ENCODE measurements at places on chromosomes 5 and 9.

DNA sequence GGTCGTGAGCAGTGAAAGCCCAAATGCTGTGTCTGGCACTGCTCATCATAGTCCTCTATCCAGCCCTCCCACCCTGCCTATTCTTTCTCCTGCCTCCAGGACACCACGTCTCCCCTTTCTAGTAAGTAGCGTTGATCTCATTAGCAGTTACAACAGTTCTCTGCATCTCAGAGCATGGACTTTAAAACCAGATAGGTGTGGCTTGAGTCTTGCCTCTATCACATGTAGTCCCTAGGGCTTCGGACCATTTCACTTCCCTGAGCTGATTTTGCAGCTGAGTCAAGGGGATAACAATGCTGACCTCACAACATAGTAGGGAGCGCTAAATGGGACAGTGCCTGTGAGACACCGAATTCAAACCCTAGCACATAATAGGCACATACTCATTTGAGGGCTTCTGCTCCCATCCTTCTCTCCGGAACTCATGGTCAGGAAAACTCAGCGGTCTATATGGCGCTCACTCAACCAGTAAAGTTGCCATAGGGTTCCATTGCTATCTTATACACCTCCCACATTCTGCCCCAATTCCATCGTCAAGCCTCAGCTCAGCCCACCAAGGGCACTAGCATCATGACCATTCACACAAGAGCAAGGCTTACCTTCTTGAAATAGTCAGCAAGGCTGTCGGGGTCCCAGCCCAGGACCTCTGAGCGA lies 515 bp downstream of the LCP2 start:
- DNase-seq, result peak; percentile 17

DNA sequence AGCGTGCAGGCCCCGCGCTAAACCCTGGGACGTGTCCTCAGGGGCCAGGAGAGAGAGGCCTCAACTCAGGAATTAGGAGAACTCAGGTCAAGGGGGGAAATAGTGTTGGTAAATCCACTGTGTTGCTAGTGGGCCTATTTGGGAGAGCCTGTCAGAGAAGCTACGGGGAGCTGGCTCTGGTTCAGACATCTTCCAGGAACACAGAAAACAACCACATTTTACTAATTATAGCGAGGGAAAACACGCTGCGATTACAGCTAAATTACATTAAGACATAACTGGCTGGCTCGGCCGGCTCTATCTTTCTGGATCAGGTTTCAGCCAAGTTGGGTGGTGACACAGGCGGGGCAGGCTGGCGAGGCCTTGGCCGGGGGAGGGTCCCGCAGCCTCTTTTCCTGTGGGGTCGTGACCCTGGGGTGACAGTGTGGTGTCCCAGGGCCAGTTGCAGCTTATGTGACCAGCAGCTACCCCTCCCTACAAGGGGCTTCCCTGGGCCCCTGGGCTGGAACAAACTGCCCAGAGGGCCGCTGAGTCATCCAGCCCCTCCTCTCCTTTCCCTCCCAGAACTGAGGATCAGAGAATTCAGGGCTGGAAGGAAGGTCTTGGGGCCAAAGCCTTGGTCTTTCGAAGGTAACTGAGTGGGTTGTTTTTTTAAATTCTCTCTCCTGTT lies 75.1 kb downstream of the FGF18 start:
- DNase-seq, result peak; percentile 2

- no peak for DNase-seq
Observed at GRCh38 chr5:39531306-39531705, 106.5 kb upstream of the DAB2 start.

GRCh38 chr5:16931334-16932110 lies 4.6 kb downstream of the MYO10 start:
- no peak for DNase-seq

- DNase-seq, result no peak
Observed at GRCh38 chr5:134568761-134569695, 43.6 kb downstream of the JADE2 start.

DNA sequence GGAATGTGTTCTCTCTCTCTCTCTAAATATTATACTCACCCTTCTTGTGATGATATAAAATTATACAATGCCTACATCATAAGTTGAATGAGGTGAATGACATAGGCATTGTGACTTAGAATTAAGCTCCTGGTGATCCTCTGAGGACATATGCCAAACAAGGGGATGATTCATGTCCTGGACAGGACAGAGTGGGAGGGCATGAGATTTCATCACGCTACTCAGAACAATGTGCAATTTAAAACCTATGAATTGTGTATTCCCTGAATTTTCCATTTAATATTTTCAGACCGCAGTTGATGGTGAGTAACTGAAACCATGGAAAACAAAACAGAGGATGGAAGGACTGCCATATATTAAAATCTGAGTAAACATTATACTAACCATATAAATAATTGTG lies 782.2 kb upstream of the NUDT12 start:
- no peak for DNase-seq

DNA sequence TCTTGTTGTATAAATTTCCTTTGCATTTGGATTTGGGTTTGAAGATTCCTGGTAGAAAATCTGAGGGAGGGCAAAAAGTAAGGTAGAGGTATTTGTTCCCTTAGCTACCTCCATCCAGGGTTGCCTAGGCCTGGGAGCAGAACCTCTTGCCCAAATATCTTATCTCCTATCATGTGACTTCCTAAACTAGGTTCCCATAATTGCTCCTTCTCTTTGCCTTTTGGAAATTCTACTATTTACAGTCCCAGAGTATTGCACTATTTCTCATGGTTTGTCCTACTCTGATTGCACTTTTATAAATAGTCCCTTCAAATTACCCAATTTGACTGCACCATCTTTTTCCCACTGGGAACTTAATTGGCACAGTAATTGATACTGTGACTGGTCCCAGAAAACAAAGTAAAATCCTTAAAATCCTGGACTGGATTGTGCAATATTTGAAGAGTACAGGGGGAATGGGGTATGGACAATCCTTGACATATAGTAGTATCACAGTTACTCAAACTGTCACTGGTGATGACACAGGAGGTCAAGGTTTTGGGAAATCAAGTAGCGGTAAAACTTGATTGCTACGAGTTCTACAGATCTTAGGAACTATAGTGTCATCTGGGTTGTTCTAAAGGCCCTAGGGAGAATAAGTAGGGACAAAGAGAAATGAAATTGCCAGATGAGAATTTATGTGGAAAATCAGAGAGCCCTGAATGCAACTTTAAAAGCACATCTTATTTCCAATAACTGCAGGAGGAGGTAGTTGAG lies 31.5 kb upstream of the TMED7 start:
- DNase-seq, result no peak

DNA sequence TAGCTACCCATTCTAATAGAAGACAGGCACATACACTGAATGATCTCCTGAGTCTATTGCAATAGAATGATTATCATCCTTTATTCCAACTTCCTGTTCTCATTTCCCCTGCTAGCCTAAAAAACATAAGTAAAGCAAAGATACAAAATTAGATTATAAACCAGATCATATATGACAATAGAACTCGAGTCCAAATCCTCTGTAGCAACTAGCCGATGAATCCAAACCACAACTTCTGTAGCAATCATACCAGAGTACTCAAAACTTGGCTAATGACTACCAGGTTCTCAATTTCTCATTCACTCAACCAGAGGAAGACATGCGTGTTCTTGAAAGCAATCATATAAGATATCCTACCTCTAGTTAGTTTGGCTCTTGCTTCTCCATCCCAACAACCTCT lies 622.1 kb downstream of the PSAT1 start:
- no peak for DNase-seq

- DNase-seq, result no peak
Observed at GRCh38 chr5:35182486-35182885, 47.8 kb downstream of the PRLR start.

DNA sequence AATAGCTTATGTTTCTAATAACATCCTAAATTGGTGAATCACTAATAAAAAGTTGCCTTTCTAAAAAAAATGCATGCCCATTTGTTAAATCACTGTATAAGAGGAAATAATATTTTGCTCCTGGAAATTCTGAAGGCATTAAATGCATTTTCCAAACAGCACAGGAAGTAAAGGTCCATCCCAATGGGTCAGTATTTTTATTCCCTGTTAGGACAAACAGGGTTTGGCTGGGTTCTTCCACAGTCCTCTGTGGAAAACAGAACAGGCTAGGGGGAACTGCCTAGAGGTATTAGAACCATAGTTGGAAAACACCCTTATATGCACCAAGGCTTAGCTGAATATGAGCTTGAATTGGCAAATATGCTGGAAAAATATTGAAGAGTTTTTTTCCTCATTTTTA lies 85.2 kb downstream of the OXCT1 start:
- no peak for DNase-seq

- DNase-seq, result no peak
Observed at GRCh38 chr9:89384783-89385182, 66.5 kb downstream of the SECISBP2 start.

DNA sequence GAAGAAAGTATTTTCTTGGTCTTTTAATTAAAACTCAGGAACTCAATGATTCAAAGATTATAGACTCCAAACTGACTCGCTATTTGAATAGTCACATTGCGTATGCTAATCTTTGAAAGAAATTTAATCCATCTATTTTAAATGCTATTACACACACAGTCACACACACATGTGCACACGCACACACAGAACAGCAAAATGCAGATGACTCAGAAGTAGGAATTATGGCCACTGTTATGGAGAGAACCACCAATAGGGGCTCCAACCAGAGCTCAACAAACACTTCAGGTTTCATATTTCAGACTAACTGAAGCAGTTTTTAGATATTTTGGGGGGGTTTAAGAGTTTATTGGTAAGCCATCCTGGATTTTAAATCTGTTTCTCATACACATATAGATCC lies 1917.9 kb downstream of the EFNA5 start:
- no peak for DNase-seq

- DNase-seq, result no peak
Observed at GRCh38 chr5:94810281-94810680, 191.8 kb downstream of the SLF1 start.

- DNase-seq, result no peak
Observed at GRCh38 chr9:96382175-96382574, 1.3 kb downstream of the SLC35D2 start.

GRCh38 chr5:173826086-173826427 lies 62.1 kb upstream of the CPEB4 start:
- no peak for DNase-seq

DNA sequence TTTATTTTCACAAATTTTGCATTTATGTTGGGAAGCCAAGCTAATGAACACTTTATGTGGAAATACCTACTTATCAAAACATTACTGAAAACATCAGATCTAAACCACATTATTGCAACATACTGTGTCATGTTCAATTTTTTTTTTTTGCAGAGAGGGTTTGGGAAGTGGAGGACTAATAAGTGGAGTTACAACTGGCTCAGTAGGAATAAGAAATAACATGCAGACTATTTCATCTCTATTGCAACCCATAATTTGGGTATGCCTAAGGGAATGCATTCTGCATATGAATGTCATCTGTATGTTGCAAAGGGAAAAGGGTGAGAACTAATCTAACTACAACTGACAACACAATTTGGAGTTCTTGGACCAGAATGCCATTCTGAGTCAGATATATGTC lies 41.8 kb downstream of the APC start:
- DNase-seq, result no peak

DNA sequence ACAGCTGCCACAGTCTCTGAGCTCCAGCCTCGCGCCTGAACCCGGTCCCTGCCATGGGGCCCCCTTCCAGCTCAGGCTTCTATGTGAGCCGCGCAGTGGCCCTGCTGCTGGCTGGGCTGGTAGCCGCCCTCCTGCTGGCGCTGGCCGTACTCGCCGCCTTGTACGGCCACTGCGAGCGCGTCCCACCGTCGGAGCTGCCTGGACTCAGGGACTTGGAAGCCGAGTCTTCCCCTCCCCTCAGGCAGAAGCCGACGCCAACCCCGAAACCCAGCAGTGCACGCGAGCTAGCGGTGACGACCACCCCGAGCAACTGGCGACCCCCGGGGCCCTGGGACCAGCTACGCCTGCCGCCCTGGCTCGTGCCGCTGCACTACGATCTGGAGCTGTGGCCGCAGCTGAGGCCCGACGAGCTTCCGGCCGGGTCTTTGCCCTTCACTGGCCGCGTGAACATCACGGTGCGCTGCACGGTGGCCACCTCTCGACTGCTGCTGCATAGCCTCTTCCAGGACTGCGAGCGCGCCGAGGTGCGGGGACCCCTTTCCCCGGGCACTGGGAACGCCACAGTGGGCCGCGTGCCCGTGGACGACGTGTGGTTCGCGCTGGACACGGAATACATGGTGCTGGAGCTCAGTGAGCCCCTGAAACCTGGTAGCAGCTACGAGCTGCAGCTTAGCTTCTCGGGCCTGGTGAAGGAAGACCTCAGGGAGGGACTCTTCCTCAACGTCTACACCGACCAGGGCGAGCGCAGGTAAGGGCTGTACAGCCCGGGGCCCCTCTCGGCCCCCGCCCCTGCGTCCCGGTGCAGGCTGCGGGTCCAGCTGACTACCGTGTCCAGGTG lies 509 bp downstream of the LVRN start:
- no peak for DNase-seq

- DNase-seq, result no peak
Observed at GRCh38 chr5:2534251-2534650, 217.2 kb downstream of the IRX2 start.

GRCh38 chr9:103709366-103709765 lies 384.7 kb upstream of the SMC2 start:
- no peak for DNase-seq

GRCh38 chr5:79295029-79295428 lies 59.1 kb downstream of the JMY start:
- no peak for DNase-seq

DNA sequence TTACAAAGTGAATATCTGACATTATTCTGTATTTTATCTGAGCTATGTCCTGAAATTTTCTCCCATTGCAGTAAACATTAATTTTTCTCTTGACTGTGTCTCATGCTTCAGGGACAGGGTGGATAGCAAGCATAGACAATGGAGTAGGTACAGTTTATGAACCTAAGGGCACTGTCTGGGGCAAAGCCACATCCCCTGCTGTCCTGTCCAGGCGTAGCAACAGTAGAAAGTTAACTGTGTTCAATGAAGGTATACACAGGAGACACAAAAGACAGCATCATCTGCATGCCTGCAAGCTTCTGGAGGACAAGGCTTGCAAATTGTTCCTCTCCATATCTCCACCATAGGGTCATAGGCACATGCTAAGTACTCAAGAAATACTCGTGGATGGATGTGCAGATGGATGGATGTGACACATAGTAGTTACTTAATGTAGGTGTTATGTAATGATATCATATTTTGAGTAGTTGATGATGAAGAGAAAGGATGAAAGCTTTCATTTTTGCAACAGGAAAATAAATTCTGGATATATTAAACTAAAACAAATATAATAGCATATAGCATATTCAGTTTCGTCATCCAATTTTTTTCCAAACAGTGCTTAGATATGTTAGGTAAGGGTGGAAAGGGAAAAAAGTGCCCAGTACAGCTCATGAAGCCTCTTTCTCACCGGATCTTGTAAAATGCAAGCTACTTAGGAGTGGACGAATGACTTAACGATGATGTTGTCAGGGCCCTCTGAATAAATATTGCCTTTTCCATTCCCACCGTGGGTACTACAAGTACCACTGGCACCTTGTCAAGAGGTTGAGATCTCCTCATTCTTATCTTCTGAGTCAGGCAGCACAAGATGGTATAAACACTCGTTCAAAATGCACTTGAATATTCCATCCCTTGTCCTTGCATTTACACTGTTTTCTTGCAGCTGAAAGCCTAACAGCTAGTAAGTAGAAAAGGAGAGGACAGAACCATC lies 19.9 kb upstream of the ZSWIM6 start:
- no peak for DNase-seq

Data from Kasumi-1 (cell line).